ENCODE measurements at places on chromosomes 5 and 9. TPM values are rescaled to one million over a fixed set of nuclear protein-coding genes. Genes with fewer than 3 reads are reported as not detected.

INSL6 gene
- total RNA-seq, result not detected

EIF4E1B gene
- not detected for total RNA-seq

DNA sequence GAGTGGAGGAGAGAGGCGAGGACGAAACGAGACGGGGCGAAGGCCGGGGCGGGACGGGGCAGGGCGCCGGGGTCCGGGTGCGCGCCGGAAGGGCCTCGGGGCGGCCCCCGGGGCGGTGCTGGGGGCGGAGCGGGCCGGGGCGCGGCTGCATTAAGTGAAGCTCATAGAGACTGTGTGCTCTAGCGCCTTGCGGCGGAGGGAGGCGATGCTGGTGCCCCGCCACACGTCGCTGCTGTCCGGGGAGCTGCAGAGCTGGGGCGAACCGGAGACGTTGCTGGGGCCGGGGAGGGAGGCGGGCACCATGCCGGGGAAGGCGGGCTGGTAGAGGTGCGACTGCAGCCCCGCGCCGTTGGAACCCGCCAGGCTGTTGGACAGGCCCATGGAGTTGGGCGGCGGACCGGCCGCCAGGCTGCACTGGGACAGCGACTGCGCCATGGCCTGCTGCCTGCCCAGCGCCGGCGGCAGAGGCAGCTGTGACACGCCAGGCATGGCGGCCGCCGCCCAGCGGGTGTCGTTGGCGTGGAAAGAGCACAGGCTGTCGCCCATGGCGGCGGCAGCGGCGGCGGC, 8.3 kb downstream of the OTP start:
- DNase-seq, result no peak

GRCh38 chr9:93089024-93089423, 7.0 kb upstream of the CARD19 start:
- no peak for DNase-seq

- DNase-seq, result no peak
Measured at GRCh38 chr5:60699288-60699608, 718 bp downstream of the DEPDC1B start.
